ENCODE measurements at places on chromosomes 12 and 14. TPM values are rescaled to one million over a fixed set of nuclear protein-coding genes. Genes with fewer than 3 reads are reported as not detected.

- no peak for DNase-seq
Observed at GRCh38 chr12:109670731-109671130, 42.9 kb upstream of the FAM222A start.

GRCh38 chr12:129873833-129874208 lies 30.0 kb downstream of the TMEM132D start:
- DNase-seq = no peak

GRCh38 chr12:50070314-50071060 lies 13.1 kb downstream of the ASIC1 start:
- DNase-seq = peak; percentile 79

- DNase-seq = no peak
Observed at GRCh38 chr14:93824076-93824475, 35.8 kb upstream of the PRIMA1 start.

The SPSB2 gene
- 13.0 TPM for total RNA-seq

The SSTR1 gene
- 6.9 TPM for total RNA-seq

The TMEM229B gene
- 0.06 TPM for total RNA-seq
